Activated CD4-positive, alpha-beta T cell treated with anti-CD3 and anti-CD28 coated beads, Interleukin-2, amount 50 U/mL, for 16 hours (primary cell): ENCODE measurements at places on chromosomes 11 and 22.

DNA sequence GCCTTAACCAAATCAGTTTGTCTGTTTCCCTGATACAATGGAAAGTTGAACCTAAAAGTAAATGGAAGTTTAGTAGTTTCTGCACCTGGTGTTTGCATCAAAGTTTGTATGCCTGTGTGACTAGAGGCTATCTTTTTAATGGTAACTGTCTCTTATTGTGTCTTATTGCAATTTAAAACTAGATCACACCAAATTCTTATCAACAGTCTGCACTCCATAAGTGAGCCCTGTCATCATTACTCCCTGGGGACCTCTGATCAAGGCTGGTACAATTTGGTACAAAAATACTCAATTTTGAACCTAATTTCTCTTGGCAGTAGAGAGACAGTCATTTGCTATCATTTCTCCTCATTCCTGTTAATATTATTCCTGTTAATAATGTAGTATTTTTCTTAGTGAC lies 38.1 kb downstream of the ARHGAP1 start:
- DNase-seq: no peak

- no peak for DNase-seq
Measured at GRCh38 chr11:66181632-66182315, 86.7 kb upstream of the RAB1B start.

DNA sequence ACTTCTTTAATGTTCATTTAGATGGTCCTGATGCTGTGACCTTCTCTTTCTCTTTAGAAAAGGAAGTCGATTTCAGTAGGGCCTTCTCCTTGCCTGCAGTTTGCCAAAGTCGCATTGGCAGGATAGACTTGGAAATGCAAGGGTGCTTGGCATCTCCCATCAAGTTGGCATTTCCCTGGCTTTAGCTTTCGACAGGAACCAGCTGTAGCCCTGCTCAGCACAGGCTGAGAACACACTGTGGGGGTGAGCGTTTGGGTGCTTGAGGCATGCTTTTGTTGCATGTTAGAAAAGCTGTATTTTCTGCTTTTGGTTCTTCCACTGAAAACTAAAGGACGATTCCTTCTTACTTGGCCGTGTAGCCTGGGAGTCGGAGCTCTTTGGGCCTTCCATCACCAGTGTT lies 37.7 kb downstream of the LDLRAD3 start:
- no peak for DNase-seq

- DNase-seq: peak; percentile 83
Measured at GRCh38 chr22:28798810-28799605, 1.4 kb downstream of the XBP1 start.

DNA sequence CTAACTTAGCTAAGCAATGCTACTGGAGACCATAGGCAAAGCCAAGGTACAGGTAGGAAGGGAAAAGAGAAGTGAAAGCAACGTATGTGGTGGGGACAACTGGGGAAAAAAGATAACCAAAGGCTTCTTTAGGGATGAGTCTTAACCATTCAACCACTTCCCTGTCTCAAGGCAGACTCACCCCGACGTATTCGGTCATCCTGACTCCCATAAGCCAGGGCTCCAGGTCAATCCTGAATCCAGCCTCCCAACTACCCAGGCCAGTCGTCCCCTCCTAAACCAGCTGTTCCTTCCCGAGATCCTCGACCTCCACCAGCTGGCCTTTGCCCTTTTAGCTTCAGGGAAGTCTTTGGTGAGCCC lies 330 bp downstream of the ACP2 start:
- DNase-seq: no peak

GRCh38 chr11:59754494-59754858 lies 700 bp upstream of the STX3 start:
- no peak for DNase-seq

DNA sequence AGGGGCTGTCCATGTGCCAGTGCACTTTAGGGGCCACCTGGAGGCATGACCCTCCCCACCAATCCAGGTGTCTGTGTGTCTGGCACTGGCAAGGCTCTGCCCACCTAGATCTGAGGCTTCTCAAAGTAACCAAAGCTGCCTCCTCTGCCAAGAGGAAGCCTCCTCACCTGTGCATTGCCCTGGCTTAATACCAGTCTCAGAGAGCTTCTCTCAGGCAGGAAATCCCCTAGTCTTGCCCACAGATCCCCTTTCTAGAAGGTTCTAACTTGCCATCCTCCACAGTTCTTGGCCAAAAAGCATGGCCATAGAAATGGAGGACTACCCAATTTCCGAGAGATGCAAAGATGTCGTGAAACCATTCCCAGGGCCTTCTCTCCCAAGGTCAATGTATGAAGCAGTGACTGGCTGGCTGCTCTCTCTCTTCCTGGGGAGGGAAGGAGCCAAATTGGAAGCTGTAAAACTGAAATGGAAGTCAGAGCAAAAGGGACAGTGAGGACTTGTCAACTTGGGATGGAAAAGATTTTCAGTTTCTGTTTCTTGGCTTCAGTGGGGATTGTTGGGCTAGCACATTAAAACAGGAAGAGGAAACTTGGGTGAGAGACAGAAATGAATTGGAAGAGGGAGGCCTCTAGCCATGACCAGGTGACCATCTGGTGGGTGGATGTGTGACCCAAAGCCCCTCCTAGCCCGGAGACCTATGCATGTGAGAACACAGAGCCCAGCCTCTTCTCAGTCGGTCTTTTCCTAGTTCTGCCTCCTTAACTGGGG lies 68.8 kb downstream of the PRDM11 start:
- no peak for DNase-seq

- DNase-seq: no peak
Measured at GRCh38 chr11:126696982-126697381, 303.6 kb downstream of the KIRREL3 start.

DNA sequence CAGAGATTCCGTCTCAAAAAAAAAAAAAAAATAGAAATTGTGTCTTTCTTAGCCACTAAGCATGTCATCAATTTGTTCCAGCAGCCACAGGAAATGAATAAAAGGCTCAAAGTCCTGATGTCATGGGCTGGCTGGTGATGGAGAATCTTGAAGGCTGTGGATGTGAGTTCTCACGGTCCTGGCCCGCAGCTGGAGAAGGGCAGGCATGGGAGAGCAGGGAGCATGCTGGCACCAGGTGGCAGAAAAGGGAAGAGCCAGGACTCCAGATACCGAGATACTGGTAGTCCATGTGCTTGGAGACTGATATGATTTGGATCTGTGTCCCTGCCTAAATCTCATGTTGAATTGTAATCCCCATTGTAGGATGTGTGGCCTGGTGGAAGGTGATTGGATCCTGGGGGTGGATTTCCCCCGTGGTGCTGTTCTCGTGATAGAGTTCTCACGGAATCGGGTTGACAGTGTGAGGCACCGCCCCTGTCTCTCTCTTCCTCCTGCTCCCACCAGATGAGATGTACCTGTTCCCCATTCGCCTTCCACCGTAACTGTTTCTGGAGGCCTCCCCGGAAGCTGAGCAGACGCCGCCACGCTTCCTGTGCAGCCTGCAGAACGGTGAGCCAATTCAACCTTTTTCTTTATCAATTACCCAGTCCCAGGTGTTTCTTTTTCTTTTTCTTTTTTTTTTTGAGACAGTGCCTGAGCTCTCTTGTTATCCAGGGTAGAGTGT lies 18.1 kb downstream of the MRGPRD start:
- DNase-seq: no peak

- DNase-seq: no peak
Measured at GRCh38 chr22:45879552-45879949, 97.4 kb downstream of the WNT7B start.

DNA sequence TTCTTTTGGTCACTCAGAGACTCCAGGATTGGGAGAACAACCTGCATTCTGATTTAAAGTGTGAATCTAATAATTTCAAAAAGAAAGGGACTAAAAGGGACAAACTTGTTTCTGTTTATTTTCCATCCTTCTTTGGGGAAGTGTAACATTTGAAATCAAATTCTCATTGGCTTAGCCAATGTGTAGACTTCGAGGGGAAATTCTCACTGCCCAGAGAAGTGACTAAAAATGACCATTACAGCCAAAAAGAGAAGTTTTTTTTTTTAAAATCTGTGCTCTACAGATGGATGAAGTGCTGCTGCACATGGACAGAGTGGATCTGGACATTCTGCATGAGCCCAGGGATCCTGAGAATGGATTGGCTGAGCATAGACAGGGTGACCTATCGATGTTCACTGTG lies 49.4 kb upstream of the ELF5 start:
- no peak for DNase-seq

DNA sequence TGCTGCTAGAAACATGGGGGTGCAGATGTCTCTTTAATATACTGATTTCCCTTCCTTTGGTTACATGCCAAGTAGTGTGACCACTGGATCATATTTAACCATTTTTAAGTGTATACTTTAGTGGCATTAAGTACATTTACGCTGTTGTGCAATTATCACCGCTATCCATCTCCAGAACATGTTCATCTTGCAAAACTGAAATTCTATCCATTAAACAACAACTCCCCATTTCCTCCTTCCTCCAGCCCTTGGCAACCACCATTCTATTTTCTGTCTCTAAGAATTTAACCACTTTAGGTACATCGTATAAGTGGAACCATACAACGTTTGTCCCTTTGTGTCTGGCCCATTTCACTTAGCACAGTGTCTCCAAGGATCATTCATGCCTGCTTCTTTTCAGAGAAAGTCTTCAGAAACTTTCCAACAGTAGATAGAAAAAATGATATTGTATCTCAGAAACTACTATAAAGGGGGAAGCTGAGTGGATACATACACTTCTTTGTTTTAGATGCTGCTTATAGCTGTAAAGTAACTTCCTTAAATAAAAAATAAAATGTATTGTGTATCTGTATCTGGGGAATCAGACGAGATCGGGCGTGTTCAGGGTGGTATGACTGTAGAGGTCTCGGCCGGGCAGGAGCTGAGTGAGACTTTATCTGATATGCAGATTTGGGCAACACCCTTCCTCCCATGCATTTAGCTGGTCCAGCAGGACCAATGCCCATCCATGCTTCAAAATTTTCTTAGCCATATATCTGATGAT lies 44.6 kb upstream of the ZBED5 start:
- no peak for DNase-seq
